ENCODE measurements at places on chromosomes 1 and 21. TPM values are rescaled to one million over a fixed set of nuclear protein-coding genes. Genes with fewer than 3 reads are reported as not detected.

SYT11 gene
- 21.7 TPM for polyA plus RNA-seq

SGIP1 gene
- polyA plus RNA-seq: 18.4 TPM

MYOM3 gene
- polyA plus RNA-seq: 22.1 TPM

DNA sequence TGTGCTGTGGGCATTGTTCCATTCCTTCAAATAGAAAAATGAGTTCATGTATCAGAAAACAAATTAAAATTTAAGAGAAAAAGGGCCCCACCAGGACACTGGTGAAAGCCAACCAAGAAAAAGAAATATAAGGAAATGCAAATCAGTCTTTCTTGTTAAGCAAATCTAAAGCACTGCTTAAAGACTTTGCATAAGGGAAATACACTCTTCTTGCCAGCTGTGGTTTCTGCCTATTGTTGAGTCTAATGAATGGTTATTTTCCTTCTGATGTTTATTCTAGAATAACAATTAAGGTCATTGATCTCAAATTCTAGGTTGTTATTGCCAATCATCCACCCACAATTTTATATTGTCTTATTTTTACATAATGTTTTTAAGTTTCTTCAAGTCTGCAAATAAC is 158.6 kb upstream of the SNX7 start:
- DNase-seq: no peak

DNA sequence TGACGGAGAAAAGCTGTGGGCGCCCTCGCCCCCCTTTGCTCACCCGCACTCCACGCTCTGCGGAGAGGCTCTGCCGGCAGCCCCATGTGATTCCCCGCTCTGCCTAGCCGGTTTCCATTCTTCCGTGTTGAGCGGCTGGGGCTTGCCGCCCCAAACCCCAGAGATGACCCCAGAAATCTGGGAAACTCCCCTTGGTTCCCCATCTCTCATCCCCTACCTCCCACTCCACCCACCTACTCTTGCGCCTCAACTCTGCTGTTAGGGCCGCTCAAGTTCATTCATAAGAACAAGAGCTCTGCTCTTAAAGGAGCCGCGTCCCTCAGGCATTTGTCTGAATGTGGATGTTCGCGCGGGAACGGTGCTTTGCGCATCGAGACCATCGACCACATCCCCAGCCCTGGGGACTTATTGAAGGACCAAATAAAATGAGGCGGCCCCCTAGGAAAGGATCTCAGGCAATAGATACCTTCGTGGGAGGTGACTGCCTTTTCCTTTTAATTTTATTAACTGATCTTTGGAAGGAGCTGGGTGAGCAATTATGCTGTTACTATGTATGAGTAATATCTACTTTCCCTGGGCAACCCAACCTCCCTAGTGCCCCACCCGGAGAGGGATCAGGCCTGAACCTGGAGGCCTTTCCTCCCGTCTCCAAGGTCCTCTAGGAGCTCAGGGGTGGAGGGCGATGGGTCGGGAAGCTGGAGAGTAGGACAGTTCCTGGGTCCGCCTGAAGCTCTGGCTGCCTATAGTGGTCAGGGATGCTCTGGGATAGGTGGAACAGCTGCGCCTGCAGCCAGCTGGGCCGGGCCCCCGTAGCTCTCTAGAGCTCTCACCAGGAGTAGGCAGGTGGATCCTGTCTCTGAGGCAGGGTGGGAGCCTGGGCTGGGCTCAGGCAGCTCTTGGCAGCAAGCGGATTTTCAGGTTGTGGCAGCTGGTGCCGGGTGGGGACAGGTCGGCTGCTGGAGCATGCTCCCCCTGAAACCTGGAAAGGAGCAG is 898 bp downstream of the MFSD2A start:
- no peak for DNase-seq

DNA sequence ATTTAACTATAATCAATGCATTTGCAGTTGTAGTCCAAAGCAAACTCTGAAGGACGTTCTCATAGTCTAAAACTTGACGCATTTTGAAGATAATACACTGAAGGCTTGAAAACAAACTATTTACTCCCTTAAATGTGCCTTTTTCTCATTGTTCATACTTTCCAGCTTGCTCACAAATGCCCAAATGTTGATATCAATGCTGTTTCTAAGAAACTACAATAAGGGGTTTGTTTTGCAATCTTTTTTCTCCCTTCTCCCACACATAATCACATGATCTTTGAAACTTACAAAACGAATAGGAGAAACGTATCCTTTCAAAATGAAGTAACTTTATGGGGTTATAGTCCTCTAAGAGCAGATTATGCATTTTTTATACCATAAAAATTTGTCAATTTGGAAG is 508.7 kb downstream of the DPYD start:
- no peak for DNase-seq

DNA sequence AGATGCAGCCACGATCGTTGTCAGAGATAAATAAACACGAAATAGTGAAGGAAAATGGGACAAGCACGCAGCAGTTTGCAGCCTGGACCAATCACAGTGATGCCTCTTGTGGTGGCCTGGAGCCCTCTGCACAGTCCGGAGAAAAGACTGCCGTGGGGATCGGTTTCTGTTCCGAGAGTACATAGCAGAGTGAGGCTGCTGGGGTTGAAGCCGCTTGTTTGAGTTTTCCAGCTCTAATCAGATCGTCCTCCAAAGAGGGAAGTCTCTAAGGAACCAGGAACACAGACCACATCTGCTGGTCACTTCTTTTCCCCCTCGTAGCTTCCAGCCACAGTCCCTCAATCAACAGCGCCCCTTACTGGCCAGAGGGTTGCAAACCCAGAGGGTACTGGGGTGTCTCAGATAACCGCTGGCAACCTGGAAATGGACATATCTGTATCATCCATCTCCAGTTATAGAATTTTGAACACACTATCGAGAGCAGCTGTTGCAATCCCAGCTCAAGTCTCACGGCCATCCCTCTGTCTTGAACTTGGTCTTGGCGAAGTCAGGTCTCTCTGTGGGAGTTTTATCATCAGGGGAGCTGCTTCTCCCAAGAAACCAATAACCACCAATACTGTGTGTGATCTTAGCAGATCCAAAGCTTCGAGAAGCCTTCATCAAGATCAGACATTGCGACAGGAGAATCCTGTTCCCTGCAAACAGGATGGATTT is 57.4 kb downstream of the OLIG1 start:
- DNase-seq: peak; percentile 81

- DNase-seq: no peak
Observed at GRCh38 chr1:110440877-110441276, 10.1 kb upstream of the PROK1 start.

DNA sequence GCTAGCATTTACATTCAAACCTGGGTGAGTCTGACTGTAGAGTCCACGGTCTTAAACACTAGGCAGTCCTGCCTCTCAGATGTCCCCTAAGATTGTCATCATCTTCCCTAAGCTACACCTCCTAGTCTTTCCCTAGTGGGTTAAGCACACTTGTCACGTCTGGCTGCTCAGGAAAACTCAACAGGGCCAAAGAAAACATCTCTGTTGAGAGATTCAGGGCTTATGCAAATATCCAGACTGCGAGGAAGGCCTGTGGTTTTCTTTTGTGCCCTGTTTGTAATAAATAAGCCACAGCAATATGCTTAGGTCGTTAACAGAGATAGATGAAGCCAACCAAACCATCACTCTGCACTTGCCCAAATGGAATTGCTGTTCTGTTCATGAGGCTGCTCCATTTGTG is 472.6 kb upstream of the DEPDC1 start:
- peak; percentile 24 for DNase-seq

DNA sequence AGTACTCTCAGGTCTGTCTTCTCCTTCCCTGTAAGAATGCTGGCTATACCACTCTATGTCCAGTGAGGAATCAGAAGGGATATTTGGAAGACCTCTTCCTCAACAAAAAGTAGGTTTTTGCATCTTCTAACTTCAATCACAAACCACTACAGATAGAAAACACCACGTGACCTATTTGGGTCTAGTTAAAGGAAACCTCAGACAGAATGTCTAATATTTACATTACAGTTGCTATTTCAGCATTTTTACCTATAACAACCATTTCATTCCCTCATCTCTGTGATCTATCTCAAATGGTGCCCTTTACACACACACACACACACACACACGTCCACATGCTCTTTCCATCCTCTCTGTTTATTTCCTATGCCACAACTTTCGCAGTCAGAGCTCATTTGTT is 7.9 kb upstream of the ADORA3 start:
- no peak for DNase-seq
